ENCODE measurements at places on chromosomes 16 and 17. TPM values are rescaled to one million over a fixed set of nuclear protein-coding genes. Genes with fewer than 3 reads are reported as not detected.

SLFN14 gene
- polyA plus RNA-seq = not detected

KRT9 gene
- polyA plus RNA-seq = 1.5 TPM

SSTR5 gene
- polyA plus RNA-seq = not detected

CRYBA1 gene
- not detected for polyA plus RNA-seq

KRT27 gene
- not detected for polyA plus RNA-seq

LRRC46 gene
- 0.43 TPM for polyA plus RNA-seq

CHST5 gene
- 0.12 TPM for polyA plus RNA-seq

CACNG5 gene
- not detected for polyA plus RNA-seq

IL32 gene
- 0.31 TPM for polyA plus RNA-seq

TMEM220 gene
- polyA plus RNA-seq = 2.4 TPM

KRTAP4-8 gene
- polyA plus RNA-seq = not detected

ASPHD1 gene
- polyA plus RNA-seq = 0.88 TPM

C16orf87 gene
- polyA plus RNA-seq = 10.2 TPM

PRR15L gene
- 0.24 TPM for polyA plus RNA-seq

GLTPD2 gene
- not detected for polyA plus RNA-seq

GRCh38 chr17:79937391-79938335, 98.0 kb downstream of the TBC1D16 start:
- H3K27ac ChIP-seq = no peak overlapping the region
- no peaks in the 10 kb centered on the region for H3K4me1 ChIP-seq
- no peaks in the 10 kb centered on the region for H3K36me3 ChIP-seq
- no peak overlapping the region for H3K4me3 ChIP-seq
- no peak for DNase-seq
- H3K27me3 ChIP-seq = peaks cover 10% of the 10 kb centered on the region

GRCh38 chr17:77456951-77457548, 316.3 kb downstream of the SEC14L1 start:
- no peak overlapping the region for H3K27ac ChIP-seq
- H3K4me3 ChIP-seq = no peak overlapping the region
- H3K27me3 ChIP-seq = no peaks in the 10 kb centered on the region
- no peak for DNase-seq
- peaks cover 33% of the 10 kb centered on the region for H3K4me1 ChIP-seq

GRCh38 chr16:68279726-68280558, 15.6 kb downstream of the SLC7A6 start:
- H3K4me1 ChIP-seq = peaks cover 12% of the 10 kb centered on the region
- H3K4me3 ChIP-seq = no peak overlapping the region
- no peak for DNase-seq
- H3K27me3 ChIP-seq = no peaks in the 10 kb centered on the region
- H3K36me3 ChIP-seq = peaks cover 12% of the 10 kb centered on the region
- H3K27ac ChIP-seq = no peak overlapping the region

- no peaks in the 10 kb centered on the region for H3K4me1 ChIP-seq
- DNase-seq = no peak
Observed at GRCh38 chr16:71402007-71402406, 39.8 kb downstream of the TLE7 start.

GRCh38 chr16:66706506-66706880, 9.9 kb upstream of the CMTM4 start:
- H3K36me3 ChIP-seq = no peaks in the 10 kb centered on the region
- H3K27ac ChIP-seq = no peak overlapping the region
- DNase-seq = no peak
- peaks cover 23% of the 10 kb centered on the region for H3K4me1 ChIP-seq

- no peak overlapping the region for H3K27ac ChIP-seq
- no peak for DNase-seq
- peaks cover 24% of the 10 kb centered on the region for H3K4me1 ChIP-seq
- no peaks in the 10 kb centered on the region for H3K36me3 ChIP-seq
- H3K4me3 ChIP-seq = no peak overlapping the region
- H3K27me3 ChIP-seq = no peaks in the 10 kb centered on the region
Observed at GRCh38 chr17:6797718-6798351, 21.8 kb downstream of the FBXO39 start.

DNA sequence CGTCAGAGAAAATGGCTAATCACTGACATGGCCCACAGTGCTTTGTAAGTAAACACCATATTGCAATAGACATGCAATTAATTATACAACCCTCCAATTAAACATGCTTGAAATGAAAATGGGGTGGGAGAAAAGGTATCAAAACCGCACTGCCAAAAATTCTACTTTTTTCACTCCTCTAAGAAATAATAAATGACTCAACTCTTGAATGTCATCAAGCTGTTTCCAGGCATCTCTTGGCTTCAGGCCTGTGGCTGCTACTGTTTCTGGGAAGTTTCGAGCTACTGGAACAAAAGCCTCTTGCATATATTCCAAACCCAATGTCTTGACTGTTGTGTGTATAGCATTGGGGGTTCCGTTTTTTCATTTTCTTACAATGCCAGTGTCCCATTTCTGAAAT, 412.6 kb downstream of the RBFOX1 start:
- no peak overlapping the region for H3K27ac ChIP-seq
- no peak overlapping the region for H3K4me3 ChIP-seq
- H3K36me3 ChIP-seq = no peaks in the 10 kb centered on the region
- no peaks in the 10 kb centered on the region for H3K4me1 ChIP-seq
- no peaks in the 10 kb centered on the region for H3K27me3 ChIP-seq
- no peak for DNase-seq

DNA sequence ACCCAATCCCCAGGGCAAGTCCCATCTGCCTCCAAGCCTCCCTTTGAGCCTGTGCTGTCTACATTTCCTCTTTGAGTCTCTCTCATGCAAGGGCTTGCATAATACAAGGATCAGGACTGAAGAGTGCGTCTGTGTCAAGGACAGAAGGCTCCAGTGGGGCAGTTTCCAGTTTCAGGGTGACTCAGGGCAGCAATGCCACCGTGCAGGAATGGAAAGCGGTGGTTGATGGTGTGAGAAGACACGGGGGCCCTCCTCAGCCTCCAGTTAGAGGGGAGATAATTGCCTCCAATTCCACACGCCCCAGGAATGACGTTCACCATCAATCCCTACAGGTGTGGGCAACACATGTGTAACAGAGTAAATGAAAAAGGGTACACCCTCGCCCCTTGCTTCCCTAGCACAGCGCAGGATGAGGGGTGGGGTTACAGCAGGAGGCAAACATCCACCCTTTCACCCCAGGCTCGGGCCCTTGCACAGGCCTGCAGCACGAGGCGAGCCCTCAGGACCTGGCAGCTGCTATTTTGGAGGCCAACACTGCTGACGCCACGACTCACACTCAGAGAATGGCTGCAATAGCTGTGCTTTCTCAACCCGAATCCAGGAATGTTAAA, 24.8 kb upstream of the SLC25A19 start:
- H3K27me3 ChIP-seq = no peaks in the 10 kb centered on the region
- DNase-seq = no peak
- peaks cover 10% of the 10 kb centered on the region for H3K36me3 ChIP-seq
- H3K27ac ChIP-seq = no peak overlapping the region

- no peak for DNase-seq
- peaks cover 36% of the 10 kb centered on the region for H3K4me1 ChIP-seq
- H3K4me3 ChIP-seq = no peak overlapping the region
- H3K27ac ChIP-seq = no peak overlapping the region
- no peaks in the 10 kb centered on the region for H3K27me3 ChIP-seq
Observed at GRCh38 chr17:82872591-82873520, 33.0 kb upstream of the ZNF750 start.

- no peaks in the 10 kb centered on the region for H3K36me3 ChIP-seq
- peaks cover 7% of the 10 kb centered on the region for H3K4me1 ChIP-seq
- no peak for DNase-seq
- H3K4me3 ChIP-seq = no peak overlapping the region
Observed at GRCh38 chr16:162271-162991, 3.3 kb upstream of the HBM start.

- peaks cover 24% of the 10 kb centered on the region for H3K36me3 ChIP-seq
- no peaks in the 10 kb centered on the region for H3K4me1 ChIP-seq
- no peak overlapping the region for H3K4me3 ChIP-seq
- no peak overlapping the region for H3K27ac ChIP-seq
Observed at GRCh38 chr17:32461853-32462617, 17.7 kb downstream of the PSMD11 start.

GRCh38 chr16:51040637-51041036, 110.4 kb downstream of the SALL1 start:
- H3K36me3 ChIP-seq = no peaks in the 10 kb centered on the region
- H3K27me3 ChIP-seq = no peaks in the 10 kb centered on the region
- DNase-seq = no peak
- no peak overlapping the region for H3K4me3 ChIP-seq

DNA sequence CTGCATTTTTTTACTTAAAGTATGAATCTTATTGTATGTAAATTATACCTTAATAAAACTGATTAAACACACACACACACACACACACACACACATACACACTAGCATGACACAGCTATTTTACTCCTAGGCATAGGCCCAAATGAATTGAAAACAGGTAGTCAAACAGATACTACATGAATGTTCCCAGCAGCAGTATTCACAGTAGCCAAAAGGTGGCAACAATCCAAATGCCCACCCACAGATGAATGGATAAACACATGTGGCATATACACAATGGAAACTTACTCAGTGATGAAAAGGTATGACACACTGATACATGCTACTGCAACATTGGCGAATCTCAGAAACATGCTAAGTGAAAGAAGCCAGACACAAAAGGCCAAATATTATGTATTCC, 223.5 kb downstream of the CYB561 start:
- H3K4me1 ChIP-seq = no peaks in the 10 kb centered on the region
- no peak overlapping the region for H3K4me3 ChIP-seq
- H3K27me3 ChIP-seq = no peaks in the 10 kb centered on the region
- H3K27ac ChIP-seq = no peak overlapping the region
- H3K36me3 ChIP-seq = no peaks in the 10 kb centered on the region
- no peak for DNase-seq

- no peak overlapping the region for H3K27ac ChIP-seq
- H3K4me3 ChIP-seq = peak overlapping the region; percentile 67
- no peak for DNase-seq
- H3K27me3 ChIP-seq = no peaks in the 10 kb centered on the region
Observed at GRCh38 chr17:44557651-44558285, 484 bp downstream of the FZD2 start.

- H3K27me3 ChIP-seq = no peaks in the 10 kb centered on the region
- no peaks in the 10 kb centered on the region for H3K4me1 ChIP-seq
- DNase-seq = no peak
- no peak overlapping the region for H3K4me3 ChIP-seq
Observed at GRCh38 chr16:59688006-59688405, 953.9 kb upstream of the GOT2 start.

GRCh38 chr17:29723278-29724047, 100.8 kb upstream of the CORO6 start:
- no peak overlapping the region for H3K27ac ChIP-seq
- no peaks in the 10 kb centered on the region for H3K27me3 ChIP-seq
- no peak overlapping the region for H3K4me3 ChIP-seq

DNA sequence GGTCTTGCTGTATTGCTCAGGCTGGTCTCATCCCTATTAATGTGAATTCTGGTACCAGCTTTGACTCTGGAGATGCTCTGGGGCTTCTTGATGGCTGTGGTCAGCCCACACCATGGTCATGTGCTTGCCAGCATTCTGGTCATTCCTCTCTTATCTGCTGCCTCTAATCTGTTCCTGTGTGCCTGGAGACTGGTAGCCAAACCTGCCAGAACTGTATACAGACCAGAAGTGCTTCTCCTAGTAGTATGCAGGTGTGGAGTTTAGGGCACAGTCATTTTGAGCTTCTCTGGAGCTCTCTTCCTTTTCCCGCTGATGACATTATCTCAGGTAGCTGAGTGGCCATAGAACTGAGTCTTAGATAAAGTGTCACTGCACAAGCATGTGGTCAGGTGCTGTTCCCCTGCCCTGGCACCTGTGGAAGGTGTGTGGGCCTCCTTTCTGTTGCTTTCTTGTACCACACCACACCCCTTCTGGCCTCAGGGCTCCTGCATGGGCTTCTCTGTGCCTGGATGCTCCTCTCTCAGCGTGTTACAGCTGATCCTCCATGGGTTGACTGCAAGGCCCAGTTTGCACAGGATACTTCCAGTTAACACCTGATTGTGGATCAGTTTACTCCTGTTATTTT, 162.7 kb downstream of the SPECC1 start:
- no peaks in the 10 kb centered on the region for H3K27me3 ChIP-seq
- H3K36me3 ChIP-seq = no peaks in the 10 kb centered on the region
- no peak overlapping the region for H3K4me3 ChIP-seq
- DNase-seq = no peak
- H3K27ac ChIP-seq = no peak overlapping the region

DNA sequence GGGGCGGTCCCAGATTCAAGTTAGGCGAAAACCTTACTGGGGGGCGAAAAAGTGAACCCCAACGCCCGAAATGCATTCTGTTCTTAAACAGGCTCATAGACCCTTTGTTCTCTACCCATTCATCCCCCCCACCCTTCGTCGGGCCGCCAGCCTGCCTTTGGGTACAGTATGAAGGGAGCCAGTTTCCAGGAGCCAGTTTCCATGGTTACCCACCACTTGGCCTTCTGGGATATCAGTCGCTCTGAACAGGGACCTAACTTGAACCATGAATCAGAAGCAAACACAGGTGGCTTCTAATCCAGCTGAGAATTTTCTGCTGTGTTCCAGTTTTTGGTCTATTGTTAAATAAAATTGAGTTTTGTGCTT, 532 bp downstream of the DHX40 start:
- H3K4me3 ChIP-seq = peak overlapping the region; percentile 98
- peaks cover 2% of the 10 kb centered on the region for H3K36me3 ChIP-seq
- peaks cover 7% of the 10 kb centered on the region for H3K4me1 ChIP-seq
- no peaks in the 10 kb centered on the region for H3K27me3 ChIP-seq

DNA sequence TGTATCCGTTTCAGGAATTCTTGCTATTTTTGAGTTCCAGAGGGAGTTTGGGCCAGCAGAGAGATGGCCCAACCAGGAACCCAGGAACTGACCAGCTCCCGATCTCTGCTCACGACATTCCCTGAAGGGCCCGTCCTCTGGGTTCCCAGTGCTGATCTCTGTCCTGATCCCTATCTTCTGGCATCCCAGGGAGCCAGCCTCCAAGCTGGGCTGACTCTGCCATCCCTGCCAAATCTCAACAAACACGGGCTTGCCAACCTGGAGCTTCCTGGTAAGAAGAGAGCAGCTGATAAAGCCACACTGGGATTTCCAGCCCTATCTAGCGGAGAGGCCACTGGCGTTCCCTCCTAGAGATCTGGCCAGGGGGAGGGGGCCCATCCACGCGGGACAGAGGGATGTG, 16.2 kb downstream of the GPRC5B start:
- no peak overlapping the region for H3K4me3 ChIP-seq
- H3K27ac ChIP-seq = no peak overlapping the region
- no peaks in the 10 kb centered on the region for H3K4me1 ChIP-seq
- H3K36me3 ChIP-seq = no peaks in the 10 kb centered on the region
- DNase-seq = no peak

GRCh38 chr17:59783221-59784047, 76.0 kb downstream of the VMP1 start:
- peaks cover 51% of the 10 kb centered on the region for H3K4me1 ChIP-seq
- peak overlapping the region; percentile 12 for H3K4me3 ChIP-seq
- H3K27ac ChIP-seq = peak overlapping the region; percentile 96
- H3K27me3 ChIP-seq = no peaks in the 10 kb centered on the region
- peaks cover 3% of the 10 kb centered on the region for H3K36me3 ChIP-seq

GRCh38 chr16:57945740-57946138, 25.2 kb downstream of the CNGB1 start:
- H3K36me3 ChIP-seq = no peaks in the 10 kb centered on the region
- no peak for DNase-seq
- no peak overlapping the region for H3K27ac ChIP-seq
- peaks cover 6% of the 10 kb centered on the region for H3K27me3 ChIP-seq

Measured in keratinocyte (primary cell).